ENCODE measurements at places on chromosomes 5 and 9. TPM values are rescaled to one million over a fixed set of nuclear protein-coding genes. Genes with fewer than 3 reads are reported as not detected.
A peak's percentile ranks its signal among the peaks of the same experiment; 100 is the strongest.

DNA sequence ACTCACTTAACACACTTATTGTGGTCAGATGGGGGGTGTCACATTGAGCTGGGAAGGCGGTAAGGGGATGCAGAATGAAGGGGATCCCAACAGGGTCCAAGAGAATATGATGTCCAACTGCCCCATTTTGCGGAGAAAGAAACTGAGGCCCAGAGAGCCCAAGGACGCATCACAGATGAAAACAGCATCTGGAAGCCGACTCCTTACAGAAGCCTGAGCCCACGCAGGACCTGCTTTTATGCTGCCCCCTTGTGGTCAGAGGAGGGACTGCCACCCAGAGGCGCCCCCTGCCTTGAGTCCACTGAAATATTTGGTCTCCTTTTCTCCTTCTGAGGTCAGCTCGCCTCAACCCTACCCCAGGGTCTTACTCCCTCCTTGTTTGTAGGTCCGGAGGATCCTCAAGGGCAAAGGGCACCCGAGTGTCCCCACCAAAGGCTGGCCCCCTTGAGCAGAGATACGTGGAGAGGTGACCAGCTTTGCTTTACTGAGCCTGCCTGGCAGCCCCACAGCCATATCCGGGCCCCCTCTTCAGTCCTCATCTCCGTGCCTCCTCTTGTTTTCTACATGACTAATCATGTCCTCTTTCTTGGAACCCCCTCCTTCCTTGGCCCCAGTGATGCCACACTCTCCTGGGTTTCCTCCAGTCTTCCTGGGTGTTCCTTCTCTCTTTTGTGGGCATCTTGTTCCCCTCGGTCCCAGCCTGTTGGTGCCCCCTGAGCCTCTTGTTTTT lies 30.0 kb upstream of the TTLL11 start:
- peak; percentile 77 for DNase-seq

- DNase-seq, result no peak
These were observed 4.2 kb downstream of the NKX2-5 start for GRCh38 chr5:173230690-173231380.

- DNase-seq, result no peak
These were observed 58.2 kb downstream of the ZNF354C start for GRCh38 chr5:179118338-179118737.

DNA sequence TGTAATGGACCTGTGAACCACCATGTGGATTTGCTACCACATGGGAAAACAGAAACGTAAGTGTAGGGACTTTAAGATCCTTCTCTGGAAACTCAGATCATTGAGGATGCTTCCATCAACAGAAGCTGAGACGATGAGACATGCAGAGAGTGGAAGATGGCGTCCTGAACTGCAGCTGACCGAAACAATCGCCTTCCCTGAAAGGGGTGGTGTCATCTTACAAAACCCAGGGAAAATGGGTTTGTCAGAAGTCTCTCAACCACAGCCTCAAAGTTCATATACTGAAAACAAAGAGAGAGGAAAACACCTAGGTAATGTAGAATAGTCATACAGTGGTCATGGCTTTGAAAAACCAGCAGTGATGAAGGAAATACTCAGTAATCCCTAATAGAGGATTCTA lies 6.6 kb upstream of the PTPN3 start:
- no peak for DNase-seq

MCTP1 gene
- not detected for total RNA-seq

DNA sequence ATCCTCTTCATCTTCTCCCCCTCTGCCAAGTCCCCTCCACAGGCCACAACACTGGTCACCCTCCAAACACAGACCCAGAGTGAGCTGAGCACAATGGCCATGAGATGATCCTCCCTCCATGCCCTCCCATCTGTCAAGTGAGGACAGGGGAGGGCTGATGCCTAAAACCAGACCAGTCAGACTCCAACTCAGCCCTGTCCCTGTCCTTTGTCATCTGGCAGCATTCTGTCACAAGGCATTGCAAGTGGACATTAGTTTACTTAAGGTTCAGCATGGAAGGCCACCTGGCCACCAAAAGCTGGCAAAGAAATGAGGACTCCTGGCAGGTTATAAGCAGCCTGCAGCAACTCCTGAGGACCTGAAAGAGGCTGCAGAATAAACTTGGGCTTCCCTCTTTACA lies 136.2 kb upstream of the SLC30A5 start:
- DNase-seq, result no peak

DNA sequence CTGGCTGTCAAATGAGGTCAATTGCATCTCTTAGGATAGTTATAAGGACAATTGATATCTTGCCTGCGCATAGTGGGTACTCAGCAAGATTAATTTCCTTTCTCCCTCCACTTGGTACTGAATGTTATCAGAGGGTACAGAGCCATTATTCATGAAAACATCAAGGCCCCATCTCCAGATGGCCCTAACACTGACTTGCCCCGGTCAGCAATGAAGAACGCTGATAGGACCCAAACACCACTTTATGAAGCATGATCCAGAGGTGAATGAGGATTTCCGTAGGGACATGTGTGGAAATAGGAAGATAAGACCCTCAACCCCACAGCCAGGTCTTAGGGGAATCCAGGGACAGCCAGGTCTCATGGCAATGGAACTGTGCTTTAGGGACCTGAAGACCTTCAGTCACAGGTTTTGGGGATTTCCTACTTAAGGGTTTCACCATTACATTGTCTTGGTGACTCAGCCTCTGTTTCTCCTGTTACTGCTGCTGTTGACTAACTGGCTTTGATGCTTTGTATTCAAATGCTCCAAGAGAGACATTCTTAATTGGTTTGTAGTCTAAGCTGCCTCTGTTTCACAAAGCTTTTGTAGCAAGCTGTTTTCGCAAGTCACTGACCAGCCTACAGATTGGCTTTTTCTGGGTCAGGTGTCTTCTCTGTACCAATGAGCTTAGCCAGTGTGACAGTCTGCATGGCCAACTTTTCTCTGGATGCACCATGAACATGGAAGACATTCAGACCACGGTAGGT lies 35.3 kb upstream of the IQGAP2 start:
- no peak for DNase-seq

SLC25A2 gene
- 0.50 TPM for total RNA-seq

DNA sequence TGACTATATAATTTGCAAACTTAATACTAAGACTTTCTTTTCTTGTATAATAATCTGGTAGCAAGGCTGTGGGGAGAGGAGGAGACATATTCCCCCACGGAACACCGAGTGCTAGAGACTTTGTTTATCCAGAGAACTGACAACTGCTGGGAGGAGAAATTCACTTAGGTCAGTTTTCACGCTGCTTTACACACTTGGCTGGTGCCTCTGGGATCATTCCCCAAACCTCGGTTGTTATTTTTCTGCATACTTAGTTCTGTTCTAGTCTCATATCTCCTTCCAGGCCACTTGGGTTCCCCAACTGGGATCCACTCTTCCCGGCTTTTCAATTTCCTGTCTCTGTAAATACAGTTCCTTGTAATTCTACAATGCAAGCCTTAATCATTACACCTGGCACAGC lies 238.2 kb upstream of the ADAMTS16 start:
- DNase-seq, result no peak

PCDHA6 gene
- not detected for total RNA-seq

ZNF462 gene
- 0.70 TPM for total RNA-seq

DNA sequence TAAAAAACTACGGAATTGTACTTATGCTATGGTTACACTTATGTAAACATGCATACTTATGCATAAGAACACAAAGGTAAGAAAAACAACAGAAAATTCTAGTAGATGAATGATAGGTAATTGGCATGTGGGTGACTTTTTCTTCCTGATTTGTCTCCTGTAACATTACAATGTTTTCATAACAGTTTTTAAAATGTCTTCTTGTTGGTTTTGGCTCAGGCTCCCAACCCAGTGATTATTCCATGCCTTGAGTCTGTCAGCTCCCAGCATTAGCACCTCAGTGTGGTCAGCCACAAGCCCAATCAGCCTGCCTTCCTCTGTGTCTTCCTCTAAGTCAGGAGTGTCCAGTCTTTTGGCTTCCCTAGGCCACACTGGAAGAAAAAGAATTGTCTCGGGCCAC lies 7.9 kb upstream of the FOXE1 start:
- no peak for DNase-seq

IRGM gene
- total RNA-seq, result 1.2 TPM

DNA sequence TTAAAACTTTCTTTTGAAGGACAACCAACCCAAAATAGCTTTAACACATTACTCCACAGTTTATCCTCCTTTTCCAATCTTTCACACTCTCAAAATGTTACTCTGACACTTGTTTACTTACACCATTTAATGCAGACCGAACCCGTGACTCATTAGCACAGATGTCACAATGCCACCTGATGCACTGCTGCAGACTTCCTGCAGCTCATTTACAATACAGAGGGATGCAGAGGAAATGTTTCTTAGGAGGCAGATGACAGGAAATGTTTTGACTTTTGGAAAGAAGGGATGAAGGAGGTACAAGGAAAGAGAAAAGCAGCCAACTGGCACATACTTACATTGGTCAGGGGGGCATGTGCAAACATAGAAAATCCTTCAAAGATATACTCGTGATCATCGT lies 39.0 kb downstream of the DROSHA start:
- DNase-seq, result no peak

AIF1L gene
- total RNA-seq, result 0.50 TPM
